ENCODE measurements at places on chromosomes 6 and 20.

- no peak for DNase-seq
Observed at GRCh38 chr6:29651413-29652197, 5.3 kb upstream of the MOG start.

- DNase-seq, result no peak
Observed at GRCh38 chr6:11943060-11943459, 69.1 kb upstream of the HIVEP1 start.

- DNase-seq, result no peak
Observed at GRCh38 chr6:6971369-6971768, 136.4 kb upstream of the RREB1 start.

- no peak for DNase-seq
Observed at GRCh38 chr6:159862103-159862502, 28.7 kb upstream of the MAS1 start.

- DNase-seq, result no peak
Observed at GRCh38 chr6:15511248-15512125, 151.3 kb downstream of the DTNBP1 start.

GRCh38 chr6:10719296-10719963, 3.4 kb upstream of the TMEM14C start:
- DNase-seq, result no peak

- DNase-seq, result no peak
Observed at GRCh38 chr20:25061103-25061799, 3.3 kb upstream of the ACSS1 start.

GRCh38 chr6:133756078-133756695, 132.7 kb upstream of the TCF21 start:
- DNase-seq, result no peak

- no peak for DNase-seq
Observed at GRCh38 chr6:134590449-134590848, 272.5 kb upstream of the SGK1 start.
